ENCODE measurements at places on chromosomes 16 and 17. TPM values are rescaled to one million over a fixed set of nuclear protein-coding genes. Genes with fewer than 3 reads are reported as not detected.

- H3K27me3 ChIP-seq = no peaks in the 10 kb centered on the region
- DNase-seq = no peak
- H3K4me3 ChIP-seq = no peak overlapping the region
- H3K4me1 ChIP-seq = peaks cover 15% of the 10 kb centered on the region
- no peak overlapping the region for H3K27ac ChIP-seq
Observed at GRCh38 chr17:32148351-32148750, 6.0 kb downstream of the RHOT1 start.

- no peak overlapping the region for H3K27ac ChIP-seq
- H3K4me1 ChIP-seq = peaks cover 4% of the 10 kb centered on the region
- no peaks in the 10 kb centered on the region for H3K36me3 ChIP-seq
- peaks cover 21% of the 10 kb centered on the region for H3K27me3 ChIP-seq
- DNase-seq = no peak
- H3K4me3 ChIP-seq = no peak overlapping the region
Observed at GRCh38 chr17:193841-194806, 12.7 kb upstream of the DOC2B start.

DNA sequence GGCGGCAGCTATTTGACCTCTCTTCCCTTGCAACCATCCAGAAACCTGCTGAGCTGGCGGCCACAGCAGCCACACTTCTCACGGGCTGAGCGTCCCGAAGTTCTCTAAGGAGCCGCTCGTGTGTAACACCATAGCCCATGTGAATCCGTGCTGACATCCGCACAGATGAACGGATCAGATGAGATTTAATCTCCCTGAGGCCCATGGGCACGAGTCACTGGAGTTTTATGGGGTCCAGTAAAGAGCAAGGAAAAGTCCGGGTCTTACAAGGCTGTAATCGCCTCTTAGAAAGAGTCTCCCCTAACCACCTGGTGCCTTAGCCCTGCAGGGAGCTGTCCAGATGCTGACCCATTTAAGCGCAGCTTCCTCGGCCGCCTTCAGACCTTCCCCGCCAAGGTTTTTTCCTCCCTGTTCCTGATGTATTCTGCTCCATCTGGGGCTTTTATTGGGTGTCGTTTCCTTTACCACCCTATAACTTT lies 5.5 kb upstream of the CACNG5 start:
- H3K36me3 ChIP-seq = no peaks in the 10 kb centered on the region
- peaks cover 49% of the 10 kb centered on the region for H3K27me3 ChIP-seq
- H3K27ac ChIP-seq = no peak overlapping the region
- no peak for DNase-seq

Gene CEMP1
- not detected for total RNA-seq

DNA sequence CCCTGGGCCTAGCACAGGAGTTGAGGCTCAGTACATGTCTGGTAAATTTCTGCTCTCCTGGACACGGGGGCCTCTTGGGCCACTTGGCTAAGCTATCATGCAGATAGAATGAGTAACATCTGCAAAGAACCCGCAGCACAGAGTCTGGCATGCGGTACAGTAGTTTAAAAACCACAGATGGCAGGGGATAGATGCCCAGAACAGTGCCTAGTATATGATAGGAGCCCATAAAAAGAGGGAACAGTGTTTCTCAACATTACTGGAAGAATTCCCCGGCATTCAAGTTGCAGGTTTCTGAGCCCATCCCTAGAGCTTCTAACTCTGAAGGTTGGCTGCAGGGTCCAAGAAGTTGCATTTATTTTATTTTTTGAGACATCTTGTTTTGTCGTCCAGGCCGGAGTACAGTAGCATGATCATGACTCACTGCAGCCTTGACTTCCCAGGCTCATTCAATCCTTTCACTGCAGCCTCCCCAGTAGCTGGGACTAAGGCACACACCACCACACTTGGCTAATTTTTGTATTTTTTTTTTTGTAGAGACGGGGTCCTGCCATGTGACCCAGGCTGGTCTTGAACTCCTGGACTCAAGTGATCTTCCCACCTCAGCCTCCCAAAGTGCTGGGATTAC lies 5.8 kb downstream of the CDIPT start:
- peaks cover 20% of the 10 kb centered on the region for H3K4me1 ChIP-seq
- no peak for DNase-seq
- no peak overlapping the region for H3K27ac ChIP-seq
- H3K4me3 ChIP-seq = no peak overlapping the region

Measured in chondrocyte (in vitro differentiated cells).